ENCODE measurements at places on chromosomes 2 and 18.
A peak's percentile ranks its signal among the peaks of the same experiment; 100 is the strongest.

GRCh38 chr2:223051693-223052289, at the start of gene KCNE4:
KCNE4 (plus strand) TSS chr2:223052190; CDS start chr2:223052831, 641 bp downstream.
- no peak for ATAC-seq

- no peak for ATAC-seq
Observed at GRCh38 chr2:138490673-138491494, 10.7 kb upstream of the SPOPL start.

DNA sequence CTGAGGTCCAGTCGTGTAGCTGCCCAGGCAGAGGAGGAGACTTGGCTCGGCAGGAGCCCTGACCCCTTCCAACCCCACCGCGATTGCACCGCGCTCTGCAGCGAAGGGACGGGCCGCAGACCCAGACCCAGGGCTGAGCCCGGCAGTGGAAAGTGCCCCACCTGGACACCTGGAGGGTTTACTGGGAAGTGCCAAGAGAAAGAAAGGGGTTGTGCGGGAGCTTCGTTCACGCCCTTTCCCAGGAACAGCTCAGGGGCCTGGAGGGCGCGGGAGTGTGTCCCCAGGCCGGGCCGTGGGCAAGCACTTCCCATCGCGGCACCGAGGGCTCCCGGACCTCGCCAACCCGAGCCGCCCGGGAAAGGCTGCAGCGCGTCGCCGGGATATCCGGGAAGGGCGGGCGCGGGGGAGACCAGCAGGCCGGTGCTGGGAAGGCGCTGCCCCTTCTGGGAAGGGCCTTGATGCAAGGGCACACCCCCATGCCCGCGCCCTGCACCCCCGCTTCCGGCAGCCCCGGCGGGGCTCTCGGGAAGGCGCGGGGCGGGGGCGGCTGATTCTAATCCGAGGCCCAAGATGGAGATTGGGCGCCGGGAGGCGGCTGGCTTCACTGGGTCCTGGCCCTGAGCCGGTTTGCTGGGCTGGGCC, 36.1 kb upstream of the MRPL33 start:
- peak; percentile 87 for ATAC-seq

DNA sequence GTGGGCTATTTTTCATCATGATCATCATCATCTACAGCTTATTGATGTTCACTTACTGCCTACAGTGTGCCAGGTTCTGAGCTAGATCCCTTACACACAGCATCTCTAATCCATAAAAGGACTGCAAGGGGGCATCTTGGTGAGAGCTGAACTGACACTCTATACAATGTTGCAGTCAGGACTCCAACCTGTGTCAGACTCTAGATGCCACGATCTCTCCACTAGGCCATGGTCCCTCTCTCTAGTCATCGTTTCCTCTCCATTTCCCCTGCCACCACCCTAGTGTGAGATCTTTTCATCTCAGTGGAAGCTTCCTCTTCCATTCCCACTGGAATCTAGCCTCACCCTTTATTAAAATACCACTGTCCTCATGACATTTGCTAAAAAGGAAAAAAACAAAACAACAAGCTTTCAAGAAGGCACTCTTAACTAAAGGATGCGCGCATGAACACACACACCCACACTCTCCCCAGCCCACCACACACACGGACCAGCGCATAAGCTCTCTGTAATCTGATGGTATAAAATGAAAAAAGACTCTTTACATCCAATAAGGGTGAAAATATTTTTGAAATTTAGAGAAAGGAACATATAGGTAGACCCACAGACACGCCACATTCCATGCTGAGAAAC, 93.4 kb upstream of the THOC1 start:
- ATAC-seq: no peak

- no peak for ATAC-seq
Observed at GRCh38 chr2:177268187-177268871, 3.8 kb upstream of the NFE2L2 start.

GRCh38 chr2:15553951-15554350, 7.2 kb downstream of the NBAS start:
- no peak for ATAC-seq

DNA sequence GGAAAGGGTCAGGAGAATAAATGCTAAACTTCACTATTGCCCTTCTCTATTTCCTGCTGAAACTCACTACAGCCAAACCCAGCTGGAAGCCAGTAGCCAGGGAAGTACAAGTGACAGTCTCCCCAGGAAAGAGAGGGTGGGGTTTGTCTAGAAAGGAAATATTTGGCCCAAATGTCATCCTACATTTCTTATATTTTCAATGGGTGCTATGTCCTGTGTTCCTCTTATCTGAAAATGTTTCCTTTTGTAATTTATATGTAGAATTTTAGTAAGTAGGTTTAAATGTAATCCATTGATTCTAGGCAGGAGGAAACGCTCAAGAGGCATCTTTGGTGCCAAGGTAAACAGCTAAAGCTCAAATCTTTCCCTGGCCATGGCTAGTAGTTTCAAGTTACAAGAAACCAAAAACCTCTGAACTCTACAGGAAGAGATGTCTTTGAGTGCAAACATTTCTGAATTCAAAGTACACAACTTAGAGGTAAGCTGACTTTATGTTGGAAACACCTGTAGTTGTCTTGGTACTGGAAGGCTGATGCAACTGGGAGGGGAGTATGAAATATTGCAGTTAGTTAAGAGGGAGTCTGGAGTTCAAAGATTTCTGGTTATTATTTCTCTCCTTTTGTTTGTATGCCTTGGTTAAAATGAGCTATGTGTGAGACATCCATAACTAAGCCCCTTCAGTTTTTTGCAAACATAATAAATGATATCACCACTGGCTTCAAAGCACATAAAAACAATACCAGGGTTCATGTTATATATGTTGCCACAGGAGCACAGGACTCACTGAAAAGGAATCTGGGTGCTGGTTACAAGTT, 356.1 kb upstream of the ZC3H15 start:
- no peak for ATAC-seq

DNA sequence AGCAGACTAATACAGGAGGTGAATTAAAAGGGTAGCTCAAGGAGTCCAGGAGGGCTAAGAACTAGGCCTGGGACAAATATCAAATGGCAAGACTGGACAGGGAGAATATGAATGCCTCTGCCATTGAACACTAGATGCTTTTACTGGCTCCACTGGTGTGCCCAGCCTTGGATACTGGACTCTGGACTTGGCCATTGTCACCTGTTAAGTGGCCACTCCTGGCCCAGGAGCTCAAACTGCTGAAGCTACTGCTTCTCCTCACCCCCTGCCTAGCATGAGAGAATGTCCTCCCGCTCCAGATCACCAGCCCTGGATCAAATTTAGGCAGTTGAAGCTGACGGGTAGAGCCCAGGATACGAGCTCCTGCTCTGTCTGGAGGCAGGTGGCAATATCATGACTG, 170.8 kb downstream of the DDX1 start:
- ATAC-seq: no peak

GRCh38 chr2:204018717-204019116, 82.2 kb downstream of the ICOS start:
- no peak for ATAC-seq

- no peak for ATAC-seq
Observed at GRCh38 chr2:64931246-64932115, 57.7 kb upstream of the SLC1A4 start.

- ATAC-seq: no peak
Observed at GRCh38 chr2:39696101-39696553, 30.4 kb downstream of the TMEM178A start.

GRCh38 chr2:50613161-50613560, 418.8 kb downstream of the NRXN1 start:
- ATAC-seq: peak; percentile 26

GRCh38 chr2:102072741-102073140, 69.8 kb upstream of the IL1R1 start:
- no peak for ATAC-seq

DNA sequence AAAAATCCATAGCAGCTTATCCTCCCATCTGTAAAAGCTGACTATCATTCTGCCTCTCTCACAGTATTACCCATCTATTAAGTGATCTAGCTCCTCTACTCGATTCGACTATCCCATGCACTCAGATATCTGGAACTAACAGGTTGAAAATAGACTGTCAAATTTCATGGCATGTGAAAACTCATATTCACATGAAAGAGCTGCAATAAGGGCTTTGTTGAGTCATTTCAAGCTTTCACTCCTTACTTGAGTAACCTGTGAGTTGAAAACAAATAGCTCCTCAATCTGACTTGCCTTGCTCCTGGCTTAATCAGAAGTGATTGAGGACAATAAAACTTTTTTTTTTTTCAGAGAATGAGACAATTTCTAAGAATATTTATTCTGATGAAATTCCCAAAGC, 192.4 kb upstream of the ERBB4 start:
- no peak for ATAC-seq

DNA sequence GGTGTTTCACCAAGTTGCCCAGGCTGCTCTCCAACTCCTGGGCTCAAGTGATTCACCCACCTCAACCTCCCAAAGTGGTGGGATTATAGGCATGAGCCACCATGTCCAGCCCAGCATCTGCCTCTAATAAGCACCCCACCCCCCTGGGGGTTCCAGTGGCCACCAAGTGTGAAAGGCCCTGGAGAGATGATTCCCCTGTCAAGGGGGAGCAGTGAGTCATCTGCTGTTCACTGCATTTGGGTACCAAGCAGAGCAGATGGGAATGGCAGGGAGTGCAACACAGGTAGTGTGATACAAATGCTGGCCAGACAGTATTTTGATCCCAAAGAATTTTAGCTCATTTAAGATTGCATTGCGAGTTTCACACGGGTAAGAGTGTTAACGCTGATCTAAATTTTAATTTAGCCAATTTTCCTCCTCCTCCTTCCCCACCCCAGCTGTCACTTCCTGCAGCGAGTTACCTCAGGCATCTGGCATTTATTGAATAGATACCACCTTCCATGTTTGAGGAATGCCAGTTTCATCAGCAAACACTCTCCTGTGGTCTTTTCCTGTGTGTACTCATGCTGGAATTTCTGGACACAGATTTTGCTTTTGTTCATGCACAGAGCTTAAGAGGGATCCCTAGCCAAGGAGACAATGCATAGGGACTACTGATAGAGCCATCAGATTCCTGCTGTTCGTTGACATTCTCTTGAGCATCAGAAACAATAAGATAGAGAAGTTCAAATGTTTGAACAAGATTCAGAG, 32.4 kb upstream of the NCK2 start:
- no peak for ATAC-seq

GRCh38 chr2:26938399-26939118, 31.9 kb upstream of the MAPRE3 start:
- ATAC-seq: no peak

DNA sequence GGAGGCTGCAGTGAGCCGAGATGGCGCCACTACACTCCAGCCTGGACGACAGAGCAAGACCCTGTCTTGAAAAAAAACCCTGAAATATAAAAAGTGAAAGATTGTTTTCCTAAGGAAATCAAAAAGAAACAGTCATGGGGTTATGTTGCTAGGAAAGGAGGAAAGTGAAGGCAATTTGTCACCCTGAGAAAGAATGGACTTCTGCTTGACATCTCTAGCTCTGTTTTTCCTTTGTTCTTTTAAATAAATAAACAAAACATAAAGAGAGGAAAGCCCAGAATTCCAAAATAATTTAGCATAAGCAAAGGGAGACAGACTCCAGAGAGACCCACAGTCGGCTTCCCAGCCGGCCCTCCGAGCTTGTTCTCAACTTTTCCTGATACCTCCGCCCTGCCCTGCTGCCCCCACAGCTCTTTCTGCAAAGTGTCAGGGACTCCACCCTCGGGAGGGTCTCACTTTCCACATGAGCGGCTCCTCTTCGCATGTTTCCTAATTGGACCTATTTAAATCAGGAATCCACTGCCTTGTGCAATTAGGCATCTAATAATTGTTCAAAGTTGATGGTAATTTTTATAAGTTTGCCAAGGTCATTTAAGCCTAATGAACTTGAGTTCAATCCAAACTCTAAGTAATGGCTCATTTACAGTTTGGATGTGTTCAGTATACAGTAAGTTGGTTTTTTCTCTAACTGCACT, 49.8 kb upstream of the COPS8 start:
- ATAC-seq: no peak

DNA sequence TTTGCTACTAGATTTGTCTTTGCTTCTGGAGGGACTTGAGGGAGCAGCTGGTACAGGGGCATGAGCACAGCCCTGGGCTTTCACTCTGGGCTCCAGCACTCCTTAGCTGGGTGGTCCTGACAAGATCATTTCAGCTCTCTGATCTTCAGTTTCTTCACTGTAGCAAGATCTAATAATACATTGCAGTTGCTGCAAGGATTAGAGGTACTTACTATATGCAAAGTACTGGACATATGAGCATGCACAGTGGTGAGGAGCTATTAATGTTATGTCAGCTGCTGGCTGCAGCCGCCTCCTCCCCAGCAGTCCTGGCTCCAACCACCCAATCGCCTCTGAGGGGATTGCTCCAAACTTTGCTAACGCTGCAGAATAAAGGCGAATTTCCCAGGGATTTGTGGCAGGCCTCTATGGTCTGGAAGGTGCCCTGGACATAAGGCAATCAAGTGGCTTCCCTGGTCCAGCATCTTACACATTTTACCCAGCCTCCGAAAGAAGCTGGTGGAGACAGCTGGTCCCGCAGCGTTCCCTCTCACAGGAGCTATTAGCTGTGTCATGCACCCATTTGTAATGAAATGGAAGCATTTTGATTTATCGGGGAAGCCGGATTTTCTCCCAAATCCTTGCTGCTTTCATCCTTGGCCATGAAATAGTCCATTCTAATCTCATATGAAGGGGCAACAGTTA, 96.7 kb downstream of the RHOB start:
- no peak for ATAC-seq

- no peak for ATAC-seq
Observed at GRCh38 chr2:226656367-226656766, 143.3 kb downstream of the IRS1 start.

GRCh38 chr2:3094999-3095958, 282.3 kb downstream of the EIPR1 start:
- no peak for ATAC-seq

- ATAC-seq: peak; percentile 69
Observed at GRCh38 chr18:58867281-58867961, 2.7 kb downstream of the ZNF532 start.

- no peak for ATAC-seq
Observed at GRCh38 chr2:71243634-71244301, 16.9 kb upstream of the PAIP2B start.

GRCh38 chr18:48868468-48869466, 82.0 kb downstream of the SMAD7 start:
- ATAC-seq: peak; percentile 59

GRCh38 chr2:192153561-192153960, 41.2 kb downstream of the TMEFF2 start:
- no peak for ATAC-seq

- no peak for ATAC-seq
Observed at GRCh38 chr2:111927723-111928122, 29.3 kb downstream of the MERTK start.

- ATAC-seq: no peak
Observed at GRCh38 chr2:6783238-6783614, 82.5 kb downstream of the CMPK2 start.

GRCh38 chr18:73286584-73286983, 418.8 kb upstream of the NETO1 start:
- ATAC-seq: no peak

DNA sequence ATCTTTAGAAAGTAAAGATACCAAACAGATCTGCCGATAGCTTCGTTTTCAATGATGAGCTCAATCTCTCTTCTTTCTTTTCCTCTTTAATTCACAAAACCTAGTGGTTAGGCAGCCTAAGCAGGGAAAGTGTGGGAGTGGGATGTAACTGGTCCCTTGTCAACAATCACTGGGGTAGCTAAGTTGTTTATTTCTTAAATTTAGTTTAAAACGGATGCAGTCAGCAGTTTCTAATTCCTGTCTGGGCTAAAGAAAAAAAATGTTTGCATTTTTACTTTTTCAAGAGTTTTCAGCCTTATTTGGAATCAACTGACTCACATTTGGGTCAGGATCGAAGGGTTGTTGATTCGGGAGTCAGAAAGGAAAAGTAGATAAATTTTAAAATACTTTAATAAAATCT, 137.7 kb upstream of the TACR1 start:
- ATAC-seq: no peak
